ENCODE measurements at places on chromosomes 6 and 20.
A peak's percentile ranks its signal among the peaks of the same experiment; 100 is the strongest.

DNA sequence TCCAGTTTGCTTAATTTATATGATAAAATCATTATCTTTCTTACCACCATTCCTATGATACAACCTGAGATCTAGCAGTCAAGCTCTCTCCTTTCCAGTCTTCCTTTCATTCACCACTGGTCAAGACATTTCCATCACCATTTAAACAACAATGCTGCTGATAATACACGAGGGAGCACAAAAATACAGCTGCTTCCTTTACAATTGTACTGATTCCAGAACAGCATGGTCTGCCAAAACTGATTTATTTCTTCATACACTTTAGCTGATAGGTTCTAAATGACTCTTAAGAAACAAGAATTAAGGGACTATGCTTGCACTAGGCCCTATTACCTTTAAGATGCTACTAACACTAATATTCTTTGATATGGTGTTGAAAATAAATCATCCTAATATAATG lies 65.0 kb downstream of the EPM2A start:
- no peaks in the 10 kb centered on the region for H3K36me3 ChIP-seq
- no peaks in the 10 kb centered on the region for H3K27me3 ChIP-seq
- no peak overlapping the region for H3K4me3 ChIP-seq

GRCh38 chr20:32775336-32775991 lies 13.3 kb downstream of the DNMT3B start:
- no peaks in the 10 kb centered on the region for H3K27me3 ChIP-seq
- no peaks in the 10 kb centered on the region for H3K36me3 ChIP-seq
- DNase-seq, result no peak

- H3K27me3 ChIP-seq, result no peaks in the 10 kb centered on the region
- H3K4me1 ChIP-seq, result peaks cover 17% of the 10 kb centered on the region
- no peaks in the 10 kb centered on the region for H3K36me3 ChIP-seq
- DNase-seq, result no peak
Observed at GRCh38 chr20:540391-541201, 3.0 kb downstream of the CSNK2A1 start.

DNA sequence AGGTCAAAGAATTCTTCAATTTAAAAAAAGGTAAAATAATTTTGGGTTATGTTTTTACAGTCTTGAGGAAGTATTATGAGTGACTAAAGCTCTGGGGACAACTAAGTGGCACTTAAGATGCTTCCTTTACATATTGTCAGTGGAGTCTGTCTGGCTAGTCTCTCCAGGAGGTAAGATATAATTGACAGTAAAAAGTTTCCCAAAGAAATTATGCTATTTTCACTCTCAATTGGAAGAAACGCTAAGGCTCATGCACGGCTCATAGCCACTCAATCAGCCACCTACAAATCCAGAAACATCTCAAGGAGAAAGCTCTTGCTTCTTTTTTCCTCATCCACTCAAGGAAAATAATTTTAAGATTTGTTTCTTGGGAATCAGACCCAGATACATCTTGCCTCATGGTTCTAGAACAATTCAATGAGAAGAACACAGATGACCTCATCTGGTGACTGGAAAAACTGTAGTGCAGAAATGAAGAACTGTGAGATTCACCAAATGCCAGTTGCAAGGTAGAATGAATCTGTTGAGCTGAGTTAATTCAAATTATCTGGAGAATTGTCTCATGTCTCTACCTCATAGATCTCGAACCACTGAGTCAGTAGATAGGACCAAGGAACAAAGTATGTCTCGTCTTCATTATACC lies 252.9 kb downstream of the TPBG start:
- H3K36me3 ChIP-seq, result no peaks in the 10 kb centered on the region
- H3K4me3 ChIP-seq, result no peak overlapping the region
- DNase-seq, result no peak
- no peaks in the 10 kb centered on the region for H3K27me3 ChIP-seq
- H3K4me1 ChIP-seq, result no peaks in the 10 kb centered on the region
- H3K27ac ChIP-seq, result no peak overlapping the region

DNA sequence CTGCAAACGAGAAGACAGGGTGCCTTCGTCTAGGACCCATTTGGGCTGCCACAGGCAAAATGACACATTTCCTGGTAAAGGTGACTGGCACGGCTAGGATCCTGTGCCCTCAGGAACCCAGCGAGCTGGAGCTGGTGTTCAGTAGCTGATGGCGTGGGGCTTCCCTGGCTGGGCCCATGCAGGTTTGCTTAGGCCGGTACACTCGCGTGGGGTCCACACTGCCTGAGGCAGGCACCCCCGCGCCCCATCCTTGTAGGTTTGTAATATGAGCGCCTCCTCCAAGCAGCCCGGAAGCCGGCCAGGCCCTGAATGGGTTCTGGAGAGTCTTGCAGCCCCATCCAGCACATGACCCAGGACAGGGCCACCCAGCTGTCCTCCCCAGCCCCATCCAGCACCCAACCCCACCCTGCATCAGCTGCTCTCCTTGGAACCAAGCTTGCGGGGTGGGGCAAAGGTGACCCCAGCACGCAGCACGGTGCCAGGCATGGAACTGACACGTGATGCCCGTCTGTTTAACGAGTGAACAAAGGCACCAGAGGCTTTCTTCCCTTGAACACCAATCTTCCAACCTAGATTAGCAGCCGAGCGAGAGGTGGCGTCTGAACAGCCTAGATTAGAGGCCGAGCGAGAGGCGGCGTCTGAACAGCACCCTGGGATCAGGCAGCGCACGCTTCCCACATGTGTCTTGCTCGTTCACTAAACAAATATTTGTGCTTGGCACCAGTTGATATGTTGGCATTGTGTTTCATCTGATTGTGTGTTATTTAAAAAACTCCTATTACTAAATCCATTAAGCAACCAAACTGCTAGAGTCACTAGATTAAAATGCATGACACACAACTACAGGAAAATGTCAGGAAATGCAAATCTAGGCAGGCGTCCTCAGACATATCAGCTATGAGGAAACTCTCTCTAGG lies 112.1 kb downstream of the DLL1 start:
- H3K27me3 ChIP-seq, result no peaks in the 10 kb centered on the region
- H3K36me3 ChIP-seq, result no peaks in the 10 kb centered on the region
- no peak overlapping the region for H3K4me3 ChIP-seq
- H3K4me1 ChIP-seq, result no peaks in the 10 kb centered on the region

GRCh38 chr6:18121580-18122127 lies 823 bp downstream of the NHLRC1 start:
- DNase-seq, result peak; percentile 15
- H3K36me3 ChIP-seq, result no peaks in the 10 kb centered on the region
- H3K27ac ChIP-seq, result no peak overlapping the region
- no peaks in the 10 kb centered on the region for H3K4me1 ChIP-seq

DNA sequence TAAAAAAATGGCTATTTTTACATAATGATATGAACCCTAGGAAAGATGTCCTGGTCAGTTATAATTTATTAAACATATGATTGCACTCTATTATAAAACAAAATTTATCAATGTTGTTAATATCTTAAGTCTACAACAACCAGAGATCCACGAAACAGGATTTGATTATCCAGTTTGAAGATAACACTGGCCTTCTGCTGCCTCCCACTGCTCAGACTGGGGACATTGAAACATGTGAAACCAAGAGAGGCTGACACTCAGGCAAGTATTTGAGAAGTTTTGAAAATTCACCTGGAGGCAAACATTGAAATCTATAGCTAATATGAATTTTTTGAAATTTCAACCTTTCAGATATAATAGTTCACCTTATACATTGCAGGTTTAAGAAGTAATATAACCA lies 219.3 kb upstream of the HSF2 start:
- H3K27me3 ChIP-seq, result no peaks in the 10 kb centered on the region
- H3K4me1 ChIP-seq, result no peaks in the 10 kb centered on the region
- no peak for DNase-seq
- H3K36me3 ChIP-seq, result no peaks in the 10 kb centered on the region

- H3K27ac ChIP-seq, result no peak overlapping the region
- H3K4me3 ChIP-seq, result no peak overlapping the region
- peaks cover 23% of the 10 kb centered on the region for H3K4me1 ChIP-seq
Observed at GRCh38 chr6:42817907-42818306, 36.1 kb downstream of the BICRAL start.

DNA sequence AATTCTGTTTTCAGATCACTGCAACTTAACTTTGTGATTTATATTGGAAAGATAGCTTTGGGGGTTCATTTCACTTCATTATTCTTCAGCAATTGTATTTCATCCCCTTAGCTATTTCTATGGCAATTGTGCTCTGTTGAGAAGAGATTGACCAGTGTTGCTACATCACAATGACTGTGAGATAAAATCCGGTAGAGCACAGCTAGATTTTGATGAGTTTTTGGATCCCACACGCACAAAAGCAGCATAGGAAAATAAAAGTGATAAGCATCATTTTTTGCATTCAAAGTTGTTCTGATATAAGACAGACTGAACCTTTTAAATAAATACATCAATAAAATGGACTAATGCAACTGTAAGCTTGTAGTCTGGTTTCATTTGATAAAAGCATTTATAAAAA lies 734.8 kb downstream of the KIF16B start:
- no peak for DNase-seq
- H3K4me3 ChIP-seq, result no peak overlapping the region
- H3K4me1 ChIP-seq, result no peaks in the 10 kb centered on the region
- H3K27ac ChIP-seq, result no peak overlapping the region

- no peak overlapping the region for H3K4me3 ChIP-seq
- no peaks in the 10 kb centered on the region for H3K4me1 ChIP-seq
- no peak for DNase-seq
- H3K36me3 ChIP-seq, result no peaks in the 10 kb centered on the region
Observed at GRCh38 chr20:11766961-11767360, 150.7 kb upstream of the BTBD3 start.

GRCh38 chr6:68915586-68915985 lies 280.5 kb downstream of the ADGRB3 start:
- DNase-seq, result no peak
- no peaks in the 10 kb centered on the region for H3K36me3 ChIP-seq
- H3K4me3 ChIP-seq, result no peak overlapping the region
- H3K27ac ChIP-seq, result no peak overlapping the region
- H3K4me1 ChIP-seq, result no peaks in the 10 kb centered on the region
- no peaks in the 10 kb centered on the region for H3K27me3 ChIP-seq

GRCh38 chr20:48105526-48105925 lies 320.2 kb upstream of the SULF2 start:
- DNase-seq, result no peak
- no peak overlapping the region for H3K4me3 ChIP-seq
- H3K36me3 ChIP-seq, result no peaks in the 10 kb centered on the region
- peaks cover 6% of the 10 kb centered on the region for H3K4me1 ChIP-seq
